ENCODE measurements at places on chromosomes 11 and 22.
A peak's percentile ranks its signal among the peaks of the same experiment; 100 is the strongest.

DNA sequence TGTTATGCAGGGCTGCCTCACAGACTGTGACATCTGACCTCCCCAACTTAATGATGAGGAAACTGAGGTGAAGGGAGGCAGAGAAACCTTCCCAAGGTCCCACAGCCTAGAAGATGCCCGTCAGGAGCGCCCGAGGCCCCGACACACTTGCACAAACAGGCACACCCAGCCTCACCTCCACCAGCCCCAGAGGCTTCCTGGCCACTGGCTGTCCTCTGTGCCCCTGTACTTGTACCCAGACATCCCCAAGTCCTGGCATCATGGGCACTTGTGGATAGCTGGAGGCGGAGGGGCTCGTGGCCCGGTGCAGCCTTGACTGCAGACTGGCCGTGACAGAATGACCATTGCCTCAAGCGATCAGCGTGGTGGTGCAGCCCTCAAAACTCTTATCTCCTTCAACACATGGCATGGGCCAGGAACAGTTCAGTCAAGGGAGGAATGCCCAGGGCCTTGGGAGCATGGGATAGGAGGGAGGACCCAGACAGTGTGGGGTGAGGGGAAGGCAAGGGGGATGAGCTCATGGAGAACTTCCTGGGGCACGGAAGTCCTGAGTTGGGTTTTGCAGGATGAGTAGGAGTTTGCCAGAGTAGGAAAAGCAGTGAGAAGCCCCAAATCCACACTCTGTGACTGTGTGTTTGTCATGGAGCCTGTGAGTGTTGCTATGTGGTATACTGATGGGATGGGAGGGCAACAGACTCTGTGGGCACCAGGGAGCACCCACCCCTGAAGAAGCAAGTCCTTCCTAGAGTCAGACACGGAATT is 25.8 kb upstream of the PPARA start:
- no peak for DNase-seq

GRCh38 chr11:66278363-66279091 is 552 bp downstream of the CNIH2 start:
- DNase-seq = no peak

- peak; percentile 82 for DNase-seq
Measured at GRCh38 chr11:124898263-124898680, 607 bp upstream of the ROBO4 start.

DNA sequence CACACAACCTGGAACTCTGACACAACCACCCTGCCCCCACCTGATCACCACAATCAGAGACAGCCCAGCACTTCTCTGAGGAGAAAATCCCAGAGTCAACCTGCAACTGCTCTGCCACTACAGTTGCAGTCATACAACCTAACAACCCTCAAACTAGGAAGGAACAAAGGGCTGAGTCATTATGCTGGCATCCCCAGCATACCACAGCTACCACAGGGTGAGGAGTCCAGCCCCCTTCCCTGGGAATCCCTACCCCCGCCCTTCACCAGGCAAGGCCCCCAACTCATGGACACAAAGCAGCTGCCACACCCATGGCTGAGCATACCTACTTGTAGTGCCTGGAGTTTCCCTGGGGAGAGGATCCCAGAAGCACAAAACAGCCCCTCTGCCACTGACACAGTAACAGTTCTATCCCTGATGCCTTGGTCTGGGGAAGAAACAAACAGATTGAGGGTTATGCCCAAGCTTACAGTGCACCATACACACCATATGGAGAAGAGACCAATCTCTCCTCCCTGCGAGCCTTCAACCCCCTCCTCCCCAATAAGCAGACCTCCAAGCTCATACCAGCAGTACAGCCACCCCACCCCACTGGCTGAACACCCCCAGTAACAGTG is 68.5 kb upstream of the C11orf58 start:
- DNase-seq = no peak

- no peak for DNase-seq
Measured at GRCh38 chr11:1123970-1124369, 33.8 kb upstream of the MUC5AC start.

DNA sequence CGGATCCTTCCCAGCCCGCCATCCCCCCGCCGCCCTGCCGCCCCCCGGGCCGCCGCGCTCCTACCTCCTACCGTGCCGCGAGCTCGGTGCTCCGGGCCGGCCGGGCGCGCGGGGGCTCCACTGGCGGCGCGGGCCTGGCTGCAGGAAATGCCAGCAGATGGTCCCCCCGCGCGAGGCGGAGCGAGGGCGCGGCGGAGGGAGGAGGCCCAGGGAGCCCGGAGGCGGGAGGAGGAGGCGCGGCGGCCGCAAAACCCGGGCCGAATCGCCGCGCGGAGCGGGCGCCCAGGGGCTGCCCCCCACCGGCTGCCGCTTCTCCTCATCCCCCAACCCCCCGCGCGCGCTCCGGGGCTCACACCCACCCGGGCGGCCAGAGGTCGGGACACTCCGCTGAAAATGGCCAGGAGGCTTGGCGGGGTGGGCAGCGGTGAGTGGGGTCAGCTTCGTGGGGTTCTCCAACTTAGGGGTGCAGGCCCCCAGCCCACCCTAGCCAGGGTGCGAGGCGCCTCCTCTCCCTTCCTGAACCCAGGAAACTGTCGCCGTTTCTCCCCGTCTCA is at the start of gene OSBPL5:
OSBPL5 (minus strand) TSS at position 159 of the 554 bp plus-strand sequence. CDS start 36,162 bp downstream, outside the sequence.
- DNase-seq = no peak

GRCh38 chr11:91563176-91563575 is 661.4 kb upstream of the FAT3 start:
- DNase-seq = no peak

DNA sequence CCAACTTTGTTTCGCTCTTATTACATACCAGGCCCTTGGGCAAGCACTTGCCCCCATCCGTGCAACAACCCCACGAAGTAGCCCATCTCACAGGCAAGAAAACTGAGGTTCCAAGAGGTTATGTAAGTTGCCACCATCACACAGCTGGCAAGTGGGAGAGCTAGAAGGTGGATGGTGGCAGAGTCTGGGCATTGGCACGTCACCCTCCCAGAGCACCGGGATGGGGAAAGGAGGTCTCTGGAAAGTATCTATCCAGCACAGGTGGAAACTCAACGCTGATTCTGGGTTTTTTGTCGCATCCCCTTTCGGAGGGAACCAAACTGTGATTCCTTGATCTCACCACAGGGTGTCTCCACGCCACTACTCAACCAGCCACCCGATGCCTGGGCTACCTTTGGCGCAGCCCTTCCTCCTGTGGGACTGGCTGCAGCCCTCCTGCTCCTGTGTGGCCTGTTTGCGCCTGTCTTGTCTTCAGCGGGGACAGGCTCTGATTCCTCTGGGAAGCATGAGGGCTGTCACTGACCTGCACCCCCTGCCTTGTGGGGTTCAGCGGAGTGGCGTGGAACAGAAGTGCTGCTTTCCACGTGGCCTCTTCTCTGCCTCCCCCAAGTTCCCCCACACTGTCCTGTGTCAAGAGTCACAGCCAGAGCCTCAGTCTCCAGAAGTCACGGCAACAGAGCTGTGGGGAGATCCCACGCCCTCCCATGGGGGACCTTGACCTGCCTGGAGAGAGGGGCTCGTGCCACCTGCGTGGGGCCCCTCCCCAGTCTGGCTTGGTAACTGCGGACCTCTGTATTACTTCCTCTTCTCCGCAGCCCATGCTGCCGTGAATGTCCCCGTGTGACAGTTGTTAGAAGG is 34.4 kb upstream of the TRIM29 start:
- DNase-seq = no peak

GRCh38 chr11:122633219-122633829 is 22.2 kb upstream of the UBASH3B start:
- peak; percentile 25 for DNase-seq
